ENCODE measurements at places on chromosomes 13 and 19. TPM values are rescaled to one million over a fixed set of nuclear protein-coding genes. Genes with fewer than 3 reads are reported as not detected.

Gene SIX5
- total RNA-seq: 21.5 TPM

Gene MEIOSIN
- not detected for total RNA-seq

Gene ATP1A3
- 2.4 TPM for total RNA-seq

Gene GARIN5A
- total RNA-seq: 0.92 TPM
